IPS DF 6.9 (cell line): ENCODE measurements at places on chromosomes 6 and 20.

GRCh38 chr20:44008806-44009678 is 94.4 kb downstream of the TOX2 start:
- no peak for DNase-seq

- DNase-seq, result no peak
Measured at GRCh38 chr20:62370115-62370806, 3.1 kb upstream of the LAMA5 start.

GRCh38 chr20:9458138-9458796 is 56.1 kb upstream of the LAMP5 start:
- peak; percentile 16 for DNase-seq

DNA sequence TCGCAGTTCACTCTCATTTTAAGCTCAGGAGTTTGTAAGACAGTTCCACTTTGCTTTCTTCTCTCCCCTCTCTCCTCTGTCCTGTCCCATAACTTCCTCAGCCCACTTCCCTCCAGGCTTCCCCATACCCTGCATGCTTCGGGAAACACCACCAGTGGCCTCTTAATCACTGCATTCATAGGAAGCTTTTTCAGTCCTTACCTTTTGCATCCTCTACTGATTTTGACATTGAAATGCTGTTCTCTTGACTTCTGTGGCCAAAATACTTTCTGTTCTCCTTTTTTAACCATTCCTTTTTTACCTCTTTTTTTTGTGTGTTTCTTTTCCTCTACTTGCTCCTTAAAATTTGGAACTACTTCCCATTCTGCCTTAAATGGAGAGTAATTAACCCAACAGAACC is 69.7 kb downstream of the HIVEP1 start:
- no peak for DNase-seq

- DNase-seq, result no peak
Measured at GRCh38 chr6:20790032-20790791, 256.0 kb downstream of the CDKAL1 start.

GRCh38 chr6:36141091-36141490 is 10.8 kb downstream of the MAPK13 start:
- no peak for DNase-seq

- DNase-seq, result no peak
Measured at GRCh38 chr6:79208816-79209215, 25.7 kb downstream of the HMGN3 start.

- no peak for DNase-seq
Measured at GRCh38 chr20:43752561-43753301, 25.9 kb upstream of the GTSF1L start.

DNA sequence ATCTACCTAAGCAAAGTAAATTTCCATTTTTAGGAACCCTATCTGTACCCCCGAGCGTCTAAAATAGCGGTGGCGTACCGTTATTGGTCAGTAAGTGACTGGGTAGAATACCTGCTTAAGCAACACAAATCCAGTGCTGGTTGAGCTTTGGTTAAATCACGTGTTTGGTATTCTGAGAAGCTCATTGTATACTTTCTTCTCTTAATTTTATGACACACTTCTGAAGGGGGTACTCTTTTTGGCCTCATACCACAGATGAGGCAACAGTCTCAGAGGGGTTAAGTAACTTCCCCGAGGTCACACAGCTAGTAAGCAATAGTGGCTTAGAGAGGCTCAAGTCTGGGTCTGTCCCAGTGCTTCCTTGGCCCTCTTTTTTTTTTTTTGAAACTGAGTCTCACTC is 151.2 kb downstream of the TFAP2C start:
- DNase-seq, result no peak

GRCh38 chr6:50062051-50062450 is 12.3 kb upstream of the DEFB112 start:
- DNase-seq, result peak; percentile 5

- DNase-seq, result no peak
Measured at GRCh38 chr6:16097382-16098171, 31.3 kb upstream of the MYLIP start.

GRCh38 chr6:37713529-37714119 is 15.9 kb upstream of the MDGA1 start:
- no peak for DNase-seq

DNA sequence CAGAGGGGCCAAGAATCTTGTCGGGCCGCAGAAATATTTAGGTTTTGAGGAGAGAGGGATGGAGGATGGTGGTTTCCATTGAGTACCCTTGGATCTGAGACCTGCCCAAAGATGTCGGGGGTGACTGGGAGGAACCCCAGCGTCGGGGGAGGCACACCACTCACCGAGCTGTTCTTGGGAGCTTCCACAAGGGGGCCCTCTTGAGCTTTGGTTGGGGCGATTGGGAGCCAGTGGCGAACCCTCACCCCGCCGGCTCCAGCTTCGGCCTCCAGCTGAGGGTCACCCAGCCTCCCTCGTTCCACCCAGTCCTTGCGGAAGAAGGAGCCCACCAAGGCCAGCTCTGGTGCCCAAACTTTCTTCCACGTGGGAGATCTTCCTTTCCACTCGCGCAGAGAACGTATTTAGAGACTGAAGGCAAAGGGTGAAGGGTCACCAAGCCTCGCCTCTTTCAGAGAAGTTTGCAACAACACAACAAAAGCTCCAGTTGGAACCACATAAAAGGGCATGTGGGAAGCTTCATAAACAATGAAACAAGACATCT is 33.6 kb downstream of the APCDD1L start:
- peak; percentile 70 for DNase-seq

- DNase-seq, result no peak
Measured at GRCh38 chr6:84033523-84034451, at the start of gene MRAP2. Gene MRAP2 (plus strand): TSS chr6:84033772. CDS start chr6:84055319, 21,547 bp downstream.

DNA sequence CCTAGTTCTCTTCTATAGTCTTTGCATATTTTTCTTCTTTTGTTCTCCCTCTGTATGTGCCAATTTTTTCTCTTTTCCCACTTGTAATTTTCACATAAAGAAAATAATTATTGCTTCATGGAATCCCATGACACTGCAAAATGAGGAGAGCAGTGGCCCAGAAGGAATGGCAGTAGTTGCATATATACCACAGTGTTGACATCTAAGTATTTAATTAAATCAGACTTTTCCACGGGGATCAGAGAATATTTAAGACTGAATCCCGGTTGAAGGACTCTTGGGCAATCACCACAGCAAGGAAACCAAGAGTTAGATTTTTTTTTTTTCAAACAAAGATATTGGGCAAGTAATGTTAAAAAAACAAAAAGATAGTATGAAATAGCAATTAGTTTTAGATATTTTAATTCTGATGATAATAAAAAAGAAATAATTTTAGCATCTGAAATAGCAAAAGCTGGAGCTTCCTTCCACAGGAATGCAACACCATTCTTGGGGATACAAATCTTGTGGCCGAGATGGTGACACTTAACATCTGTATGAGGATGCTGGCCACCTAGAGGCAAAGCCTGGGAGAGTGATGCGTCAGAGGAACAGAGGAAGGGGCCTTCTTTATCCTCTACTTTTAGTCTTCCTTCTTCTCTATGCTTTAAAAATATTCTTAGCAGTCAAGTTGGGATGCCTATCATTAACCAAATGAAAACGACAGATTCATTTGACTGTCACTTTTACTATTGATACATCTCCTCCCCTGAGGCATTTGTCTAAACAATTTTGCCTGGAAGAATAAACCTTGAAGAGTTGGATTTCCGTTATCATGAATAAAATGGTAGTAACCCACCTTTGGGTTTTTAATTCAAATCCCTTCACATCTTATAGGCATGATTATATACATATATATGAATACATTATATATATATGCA is 356.2 kb downstream of the GJA1 start:
- peak; percentile 7 for DNase-seq

DNA sequence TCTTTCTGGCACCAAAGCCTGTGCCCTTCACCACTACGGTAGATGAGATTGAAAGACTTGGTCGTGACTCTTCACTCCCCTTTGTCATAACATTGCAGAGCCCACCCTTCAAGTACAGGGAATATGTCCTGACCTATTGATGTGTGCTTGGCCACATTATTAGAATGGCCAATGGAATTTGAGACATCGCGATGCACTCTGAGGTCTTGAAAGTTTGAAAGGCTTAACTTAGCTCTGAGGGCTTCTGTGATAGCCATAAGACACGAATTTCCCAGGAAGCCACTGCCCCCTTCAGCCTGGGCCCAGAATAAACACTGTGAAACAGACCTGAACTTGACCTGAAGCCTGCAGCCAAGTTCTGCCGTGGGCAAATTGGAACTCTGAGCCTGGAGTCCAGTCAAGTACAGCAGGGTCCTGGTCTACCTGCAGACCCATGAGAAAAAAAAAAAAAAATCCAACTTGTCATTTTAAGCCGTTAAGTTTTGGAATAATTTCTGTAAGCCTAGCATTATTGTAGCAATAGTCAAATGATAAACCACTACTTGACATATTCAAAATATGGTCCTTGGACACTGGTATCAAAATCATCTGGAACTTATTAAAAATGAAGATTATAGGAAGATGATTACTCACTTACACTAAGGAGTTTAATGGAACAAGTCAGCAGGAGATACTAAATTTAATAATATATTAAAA is 36.9 kb upstream of the TRAF3IP2 start:
- DNase-seq, result no peak

GRCh38 chr20:481167-481566 is 18.8 kb upstream of the TBC1D20 start:
- DNase-seq, result no peak

GRCh38 chr20:40966103-40966502 is 62.5 kb upstream of the TOP1 start:
- peak; percentile 45 for DNase-seq

DNA sequence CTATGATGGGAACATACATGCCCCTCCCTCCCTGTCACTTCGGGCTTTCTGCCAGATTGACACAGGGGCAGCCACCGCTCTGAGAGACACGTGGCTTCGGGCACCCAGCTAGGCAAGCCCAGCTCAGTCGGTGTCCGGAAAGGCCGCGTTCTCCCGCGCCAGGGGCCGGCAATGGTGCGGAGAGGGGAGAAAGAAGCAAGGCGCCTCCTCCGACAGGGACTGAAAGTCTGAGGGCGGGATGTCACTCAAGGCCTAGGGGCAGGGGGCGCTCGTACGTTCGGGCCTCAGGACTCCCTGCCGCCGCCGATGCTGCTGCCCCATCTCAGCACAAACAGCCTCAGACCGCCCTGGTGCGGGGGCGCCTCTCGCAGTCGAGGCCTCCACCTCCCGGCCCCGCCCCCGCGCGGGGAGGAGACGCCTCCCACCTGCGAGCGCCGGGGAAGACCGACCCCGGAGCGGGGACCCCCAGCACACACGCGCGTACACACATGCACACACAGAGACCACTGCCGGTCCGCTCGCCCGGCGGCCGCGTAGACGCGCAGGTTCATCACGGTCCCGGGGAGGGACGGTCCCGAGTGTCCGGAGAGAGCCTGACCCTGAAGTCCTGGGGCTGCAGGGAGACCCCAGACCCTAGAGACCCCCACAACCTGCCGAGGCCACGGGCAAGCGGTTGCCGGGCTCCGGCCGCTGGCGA is 1.9 kb downstream of the GRM4 start:
- no peak for DNase-seq

- DNase-seq, result no peak
Measured at GRCh38 chr6:68636666-68637065, 1.6 kb downstream of the ADGRB3 start.

GRCh38 chr20:51385646-51386530 is 156.6 kb downstream of the NFATC2 start:
- peak; percentile 47 for DNase-seq

DNA sequence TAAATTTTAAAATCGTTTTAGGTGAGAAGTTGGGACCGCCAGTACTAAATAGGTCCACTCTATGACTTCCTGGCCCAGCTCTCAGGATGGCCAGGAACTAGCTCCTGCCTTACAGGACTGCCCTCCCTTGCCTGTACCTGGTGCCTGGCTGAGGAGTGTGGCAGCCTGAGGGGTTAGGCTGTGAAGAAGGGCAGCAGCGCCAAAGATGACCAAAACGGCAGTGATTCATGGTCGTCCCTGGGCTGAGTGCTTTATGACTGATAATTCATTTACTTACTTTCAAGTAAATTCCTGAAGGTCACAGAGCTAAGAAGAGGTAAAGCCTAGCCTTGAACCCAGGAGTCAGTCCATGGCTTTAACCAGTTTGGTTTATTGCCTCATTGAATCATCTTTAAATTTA is 22.1 kb downstream of the STK35 start:
- DNase-seq, result no peak

- no peak for DNase-seq
Measured at GRCh38 chr6:77264970-77265369, 198.3 kb downstream of the HTR1B start.

- DNase-seq, result no peak
Measured at GRCh38 chr20:6744805-6745204, 22.7 kb upstream of the BMP2 start.

GRCh38 chr20:56964901-56965300 is 301.5 kb downstream of the BMP7 start:
- DNase-seq, result no peak

- DNase-seq, result no peak
Measured at GRCh38 chr20:57647006-57647932, 27.0 kb upstream of the ZBP1 start.

DNA sequence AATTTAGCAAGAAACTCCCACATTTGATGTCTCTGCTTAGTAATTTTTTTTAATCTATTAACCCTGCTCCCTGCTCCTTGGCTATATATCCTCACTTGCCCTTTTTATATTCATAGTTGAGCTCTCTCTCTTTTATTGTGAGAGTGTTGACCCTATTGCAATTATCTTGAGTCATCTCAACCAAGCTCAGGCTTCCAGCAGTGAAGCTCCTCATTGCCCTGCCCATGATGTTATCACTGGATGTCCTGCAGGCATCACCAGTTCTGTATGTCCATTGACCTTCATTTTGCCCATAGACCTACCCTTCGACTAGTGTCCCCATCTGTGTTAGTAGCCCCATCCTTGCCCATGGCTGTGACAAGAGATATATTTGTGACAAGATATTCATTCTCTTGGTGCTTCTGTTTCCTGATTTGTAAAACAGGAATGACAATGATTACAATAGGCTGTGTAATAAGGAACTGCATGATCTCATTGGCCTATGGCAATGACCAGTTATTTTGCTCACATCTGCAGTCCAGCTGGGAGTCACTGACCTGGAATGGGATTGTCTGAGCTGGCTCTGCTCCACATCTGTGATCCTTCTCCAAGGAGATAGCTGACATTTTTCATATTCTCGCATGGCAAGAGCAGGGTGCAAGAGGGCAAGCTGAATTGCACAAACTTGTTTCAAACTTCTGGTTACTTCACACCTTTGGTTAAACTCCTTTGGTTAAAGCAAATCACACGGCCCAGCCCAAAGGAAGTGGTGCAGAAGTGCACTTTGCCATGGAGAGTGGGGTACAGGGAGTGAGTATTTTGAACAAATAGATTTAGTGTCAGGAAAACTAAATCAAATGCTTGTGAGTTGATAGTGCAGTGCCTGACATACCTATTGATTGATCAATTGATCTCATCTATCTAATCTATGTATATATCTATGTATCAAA is 47.7 kb upstream of the CST5 start:
- DNase-seq, result no peak
